ENCODE measurements at places on chromosomes 7 and 10.
A peak's percentile ranks its signal among the peaks of the same experiment; 100 is the strongest.

DNA sequence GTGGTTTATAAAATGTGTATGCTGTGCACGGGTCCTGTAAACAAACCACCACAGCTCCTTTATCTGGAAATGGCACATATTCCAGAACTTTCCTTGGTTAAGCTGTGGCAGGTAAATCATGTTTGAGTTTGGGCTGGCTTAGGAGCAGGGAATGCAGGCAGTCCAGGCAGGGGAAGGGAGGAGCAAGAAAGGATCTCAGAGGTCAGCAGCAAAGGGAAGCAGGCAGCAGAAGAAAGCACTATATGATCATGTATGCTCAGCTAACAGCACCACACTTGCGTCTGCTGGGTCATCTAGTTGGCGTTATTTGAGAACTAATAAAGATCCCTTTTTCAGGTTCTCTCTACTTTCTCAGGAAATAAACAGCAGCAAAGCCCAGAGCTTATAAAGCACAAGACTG, 7.8 kb downstream of the ICA1 start:
- DNase-seq, result no peak

GRCh38 chr7:2580636-2581035, 21.9 kb downstream of the IQCE start:
- no peak for DNase-seq

DNA sequence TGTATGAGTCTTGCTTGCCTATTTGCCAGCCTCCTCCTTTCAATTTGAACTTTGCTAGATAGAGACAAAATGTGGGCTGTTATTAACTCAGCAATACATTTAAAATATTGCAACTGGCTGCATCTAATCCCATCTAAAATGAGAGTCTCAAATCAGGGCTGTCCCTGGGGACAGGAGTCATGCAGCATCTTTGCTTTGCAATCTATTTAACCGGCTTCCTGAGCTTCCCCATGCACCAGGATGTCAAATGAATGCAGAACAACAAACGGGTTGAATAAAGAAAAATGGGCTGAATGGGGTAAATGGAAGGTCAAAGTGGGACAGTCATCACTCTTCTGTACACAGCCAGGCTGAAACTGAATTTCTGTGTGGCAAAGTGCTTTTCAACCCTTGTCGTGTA, 89.2 kb downstream of the AOAH start:
- DNase-seq, result no peak

DNA sequence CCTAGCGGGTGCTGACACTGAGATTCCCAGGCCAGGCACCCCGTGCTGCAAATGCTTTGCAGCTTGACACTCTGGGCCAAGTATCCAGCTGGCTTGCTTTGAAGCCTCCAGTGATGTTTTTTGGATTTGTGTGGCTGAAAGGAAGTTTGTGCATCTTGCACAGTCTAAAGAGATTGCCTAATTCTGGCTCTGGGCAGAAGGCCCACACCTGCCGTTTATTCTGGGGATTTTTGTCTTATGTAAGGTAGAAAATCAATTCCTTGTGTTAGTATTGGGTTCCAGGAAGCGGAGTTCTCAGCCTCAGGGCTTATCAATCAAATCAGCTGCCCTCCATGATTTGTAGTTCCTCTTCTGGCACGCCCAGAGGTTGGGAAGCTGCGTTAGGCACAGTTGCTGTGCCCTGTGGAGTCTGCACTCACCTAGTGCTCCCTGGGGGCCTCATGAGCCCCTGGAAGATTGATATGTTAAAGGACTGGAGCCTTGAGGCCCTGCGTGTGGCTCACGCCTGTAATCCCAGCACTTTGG, 8.4 kb upstream of the PURB start:
- DNase-seq, result no peak

DNA sequence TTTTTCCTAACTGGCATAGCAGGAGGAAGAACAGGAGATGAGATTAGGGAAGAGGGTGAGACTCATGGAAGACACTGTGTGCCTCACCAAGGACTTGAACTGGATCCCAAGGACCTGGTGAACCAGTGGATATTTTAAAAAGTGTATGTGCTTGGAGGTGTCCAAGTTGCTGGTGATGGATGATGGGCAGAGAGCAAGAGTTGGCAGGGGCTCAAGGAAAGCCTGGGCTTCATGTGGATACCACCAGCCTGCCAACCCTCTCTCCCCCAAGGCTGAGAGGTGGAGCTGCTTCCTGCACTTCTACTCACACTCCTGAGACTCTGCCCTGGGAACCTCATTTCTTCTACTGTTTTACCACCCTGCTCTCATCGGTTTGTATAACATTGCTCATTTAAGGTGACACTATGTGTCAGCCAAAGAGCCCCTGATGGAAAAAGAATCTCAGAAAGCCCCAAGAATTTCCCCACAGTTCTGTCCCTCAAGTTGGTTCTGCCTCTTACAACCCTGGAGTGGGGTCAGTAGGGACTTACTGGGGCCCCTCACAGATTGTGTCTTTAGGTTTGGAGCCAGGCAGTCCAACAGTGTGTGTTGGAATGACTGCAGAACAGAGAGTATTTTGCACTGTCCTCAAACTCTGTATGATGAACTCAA, 56.2 kb upstream of the PDCD4 start:
- no peak for DNase-seq

- DNase-seq, result no peak
Observed at GRCh38 chr10:109931163-109931562, 7.9 kb upstream of the XPNPEP1 start.

DNA sequence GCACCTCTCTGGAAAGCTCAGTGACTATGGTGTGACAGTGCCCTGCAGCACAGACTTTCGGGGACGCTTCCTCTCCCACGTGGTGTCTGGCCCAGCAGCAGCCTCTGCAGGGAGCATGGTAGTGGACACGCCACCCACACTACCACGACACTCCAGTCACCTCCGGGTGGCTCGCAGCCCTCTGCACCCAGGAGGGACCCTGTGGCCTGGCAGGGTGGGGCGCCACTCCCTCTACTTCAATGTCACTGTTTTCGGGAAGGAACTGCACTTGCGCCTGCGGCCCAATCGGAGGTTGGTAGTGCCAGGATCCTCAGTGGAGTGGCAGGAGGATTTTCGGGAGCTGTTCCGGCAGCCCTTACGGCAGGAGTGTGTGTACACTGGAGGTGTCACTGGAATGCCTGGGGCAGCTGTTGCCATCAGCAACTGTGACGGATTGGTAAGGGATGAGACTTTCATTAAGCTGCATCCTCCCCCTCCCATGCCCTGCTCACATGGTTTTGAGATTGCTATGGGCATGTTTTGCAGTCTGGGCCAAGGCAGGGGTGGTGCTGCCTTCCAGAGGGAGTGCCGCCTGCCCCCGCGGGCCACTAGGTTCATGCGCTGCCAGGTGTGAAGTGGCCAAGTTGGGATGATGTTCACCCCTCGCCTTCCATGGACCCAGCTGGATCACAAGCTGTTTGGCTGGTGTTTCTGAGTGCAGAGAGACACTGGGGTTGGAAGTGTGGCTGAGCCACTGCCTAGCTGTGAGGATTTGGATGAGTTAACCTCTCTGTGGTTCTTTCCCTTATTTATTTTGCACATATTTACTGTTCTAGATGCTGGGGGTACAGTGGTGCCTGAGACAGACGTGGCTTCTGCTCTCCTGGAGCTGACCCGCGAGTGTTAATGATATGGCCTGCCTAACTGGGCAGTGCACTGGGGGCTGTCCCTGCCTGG, 2.5 kb downstream of the ADAMTS14 start:
- no peak for DNase-seq

DNA sequence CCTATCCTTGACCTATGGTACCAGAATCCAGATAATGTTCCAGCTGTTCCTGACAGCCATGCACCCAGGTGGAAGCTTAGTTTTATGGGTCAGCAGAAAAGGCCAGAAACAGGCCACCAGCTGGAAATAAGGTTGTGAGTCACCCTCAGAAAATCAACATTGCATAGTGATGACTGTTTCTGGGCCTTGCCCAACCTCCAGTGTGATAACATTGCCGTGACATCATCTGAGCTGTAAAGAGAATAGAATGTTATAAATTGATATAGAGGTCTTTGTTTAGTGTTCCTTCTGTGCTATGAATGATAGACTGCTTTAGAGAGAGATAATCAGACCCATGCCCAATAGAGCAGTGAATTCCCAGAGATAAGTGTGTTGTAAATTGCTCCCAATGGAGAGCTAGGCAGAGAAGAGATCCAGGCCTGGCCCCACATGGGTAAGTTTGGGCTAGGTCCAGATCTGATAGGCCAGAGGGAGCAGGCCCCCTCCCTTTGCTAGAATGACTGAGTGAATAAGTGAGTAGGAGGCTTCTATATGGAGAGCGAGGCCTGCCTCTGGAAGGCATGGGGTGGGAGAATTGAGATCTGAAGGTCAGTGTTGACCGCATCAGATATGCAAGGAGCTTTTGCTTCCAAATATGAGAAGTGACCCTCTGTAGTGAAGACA, 14.2 kb upstream of the HPS1 start:
- DNase-seq, result peak; percentile 75

DNA sequence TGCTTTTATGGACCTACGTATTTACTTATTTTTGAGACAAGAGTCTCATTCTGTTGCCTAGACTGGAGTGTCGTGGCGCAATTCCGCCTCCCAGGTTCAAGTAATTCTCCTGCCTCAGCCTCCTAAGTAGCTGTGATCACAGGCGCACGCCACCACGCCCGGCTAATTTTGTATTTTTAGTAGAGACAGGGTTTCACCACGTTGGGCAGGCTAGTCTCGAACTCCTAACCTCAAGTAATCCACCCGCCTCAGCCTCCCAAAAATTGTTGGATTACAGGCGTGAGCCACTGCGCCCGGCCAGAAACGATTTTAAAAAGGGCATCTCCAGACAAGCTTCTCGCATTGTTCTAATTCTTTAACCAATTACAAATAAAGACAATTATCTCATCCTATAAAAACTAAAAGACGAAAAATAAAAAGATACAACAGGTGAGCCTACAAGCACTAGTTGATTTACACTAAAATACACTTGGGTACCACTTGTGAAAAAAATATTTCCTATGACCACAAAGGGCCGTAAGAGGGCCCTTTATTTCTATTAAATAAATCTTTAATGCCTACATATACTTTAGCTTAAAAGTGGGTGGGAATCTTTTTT, 2.4 kb downstream of the TRA2A start:
- no peak for DNase-seq

GRCh38 chr10:76432016-76433012, 1000.9 kb downstream of the LRMDA start:
- DNase-seq, result peak; percentile 61

DNA sequence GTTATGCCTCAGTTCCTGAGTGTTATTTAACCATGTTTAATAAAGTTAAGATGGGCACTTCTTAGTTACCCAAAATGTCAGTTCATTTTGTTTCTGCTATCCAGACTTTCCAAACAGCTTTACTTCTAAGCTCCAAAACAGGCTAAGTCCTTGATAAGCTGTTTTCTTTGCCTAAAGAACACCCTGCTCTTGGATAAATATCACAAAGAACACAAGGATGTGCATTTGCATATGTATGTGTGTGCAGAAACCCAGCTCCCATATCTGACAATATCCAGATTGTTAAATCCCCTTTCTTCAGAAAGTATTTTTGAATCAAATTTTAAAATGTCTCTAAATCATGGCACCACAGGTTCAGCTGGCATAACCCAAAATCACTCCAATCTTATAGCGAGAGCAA, 19.6 kb downstream of the FAM13C start:
- DNase-seq, result no peak

GRCh38 chr10:118950190-118950680, 79.3 kb upstream of the NANOS1 start:
- DNase-seq, result no peak

- no peak for DNase-seq
Observed at GRCh38 chr7:78248867-78249266, 450.3 kb downstream of the PHTF2 start.

DNA sequence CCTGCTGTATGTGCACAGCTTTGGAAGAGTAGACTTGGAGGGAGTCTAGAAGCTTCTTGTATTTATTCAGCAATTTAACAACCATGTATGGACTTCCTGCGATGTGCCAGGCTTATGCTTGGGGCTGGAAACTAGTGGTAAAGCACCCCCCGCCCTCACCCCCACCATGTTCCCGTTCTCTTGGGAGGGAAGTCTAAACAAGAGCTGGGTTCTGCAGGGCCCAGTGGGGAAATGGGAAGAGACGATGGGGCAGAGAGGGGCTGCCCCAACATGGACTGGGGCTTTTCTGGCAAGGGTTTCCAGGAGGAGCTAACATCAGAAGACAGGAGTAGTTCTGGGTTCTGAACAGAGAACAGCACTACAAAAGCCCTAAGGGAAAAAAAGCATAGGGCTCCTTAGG, 8.0 kb downstream of the RASSF4 start:
- no peak for DNase-seq

DNA sequence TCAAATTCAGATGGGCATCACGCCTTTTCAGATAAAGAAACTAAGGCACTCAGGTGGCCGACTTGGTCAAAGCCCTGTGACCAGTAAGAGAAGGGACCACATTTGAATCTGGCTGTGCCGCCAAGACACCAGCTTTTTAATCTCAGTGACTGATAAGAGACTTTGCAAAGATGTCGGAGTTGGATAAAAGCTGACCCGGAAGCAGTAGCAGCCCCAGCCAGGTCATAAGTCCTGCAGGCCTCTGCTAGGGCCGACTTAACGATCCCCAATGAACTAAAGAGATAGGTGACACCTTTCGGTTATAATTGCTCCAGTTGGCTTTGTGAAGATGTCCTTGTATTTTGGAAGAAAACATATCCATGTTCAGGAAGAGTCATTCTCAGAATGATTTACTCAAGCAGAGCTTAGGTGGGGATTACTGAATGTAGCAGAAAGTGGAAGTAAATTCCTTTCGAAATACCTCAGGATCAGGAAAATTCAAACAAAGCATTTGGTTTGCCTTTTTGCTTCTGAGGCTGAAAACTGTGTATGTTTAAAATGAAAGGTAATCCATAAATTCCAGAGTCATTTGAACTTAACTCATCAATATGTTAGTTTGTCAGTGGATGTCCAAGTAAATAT, 164.2 kb upstream of the PITRM1 start:
- DNase-seq, result no peak

GRCh38 chr10:64867501-64867962, 1346.3 kb downstream of the REEP3 start:
- no peak for DNase-seq

DNA sequence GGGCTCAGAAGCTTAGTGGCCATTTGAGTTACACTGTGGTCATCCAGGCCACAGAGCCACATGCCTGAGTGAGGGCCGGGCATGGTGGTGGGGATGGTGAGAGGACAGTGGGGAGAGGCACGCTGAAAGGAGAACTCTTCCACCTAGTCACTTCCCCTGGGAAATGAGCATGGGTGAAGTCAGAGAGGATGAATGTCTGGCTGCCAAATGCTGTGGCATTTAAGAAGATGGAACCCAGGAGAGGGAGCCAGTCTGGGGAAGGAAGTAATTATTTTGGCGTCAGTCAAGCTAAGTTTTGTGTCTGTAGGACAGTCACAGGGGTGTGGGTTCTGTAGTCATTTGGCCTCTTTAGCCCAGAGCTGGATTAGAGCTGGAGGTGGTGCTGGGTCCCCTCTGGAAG, 86.0 kb upstream of the PODXL start:
- no peak for DNase-seq

DNA sequence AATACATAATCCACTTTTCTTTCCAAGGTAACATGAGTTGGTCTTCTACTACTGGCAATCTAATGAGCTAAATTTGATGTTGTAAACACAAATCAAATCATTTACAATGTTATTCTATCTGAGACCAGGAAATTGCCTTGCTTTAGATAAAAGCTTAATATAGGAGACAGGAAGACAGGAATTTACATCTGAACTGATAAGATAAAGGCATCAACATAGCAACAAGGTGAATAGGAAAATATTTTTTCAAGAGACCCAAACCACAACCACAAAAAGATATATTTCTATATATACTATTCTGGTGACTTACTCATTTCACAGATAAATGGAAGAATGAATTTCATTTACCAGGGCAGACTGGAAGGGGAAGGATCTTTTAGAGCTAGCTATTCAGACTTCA, 46.3 kb upstream of the CALCR start:
- no peak for DNase-seq
